ENCODE measurements at places on chromosomes 16 and 17. TPM values are rescaled to one million over a fixed set of nuclear protein-coding genes. Genes with fewer than 3 reads are reported as not detected.

The CCDC78 gene
- 0.29 TPM for total RNA-seq

The PLCG2 gene
- 0.18 TPM for total RNA-seq

The LRRC37B gene
- 9.0 TPM for total RNA-seq

The MIEN1 gene
- 81.0 TPM for total RNA-seq

The TBX21 gene
- not detected for total RNA-seq
